ENCODE measurements at places on chromosomes 11 and 22.

- no peak for DNase-seq
Measured at GRCh38 chr11:118892964-118893363, 9.3 kb downstream of the CXCR5 start.

GRCh38 chr11:12880327-12880726 lies 128.8 kb upstream of the RASSF10 start:
- DNase-seq, result no peak

DNA sequence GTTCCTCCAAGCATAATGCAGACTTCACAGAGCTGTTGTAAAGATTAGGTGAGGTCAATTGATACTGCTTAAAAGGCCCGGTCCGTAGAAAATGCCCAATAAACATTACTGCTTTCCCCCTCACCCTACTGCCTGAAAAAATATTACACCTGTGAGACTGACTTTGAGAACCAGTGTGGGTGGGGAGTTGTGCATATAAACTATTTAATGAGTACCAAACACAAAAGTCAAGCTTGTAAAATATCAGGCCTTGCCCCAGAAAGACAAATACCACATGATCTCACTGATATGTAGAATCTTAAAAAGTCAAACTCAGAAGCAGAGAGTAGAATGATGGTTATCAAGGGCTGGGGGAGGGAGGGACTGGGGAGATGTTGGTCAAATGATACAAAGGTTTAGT lies 46.7 kb downstream of the C22orf42 start:
- DNase-seq, result no peak

- DNase-seq, result peak; percentile 84
Measured at GRCh38 chr11:35077709-35078469, 61.1 kb upstream of the CD44 start.

- no peak for DNase-seq
Measured at GRCh38 chr11:102343809-102344208, 3.2 kb upstream of the BIRC2 start.

DNA sequence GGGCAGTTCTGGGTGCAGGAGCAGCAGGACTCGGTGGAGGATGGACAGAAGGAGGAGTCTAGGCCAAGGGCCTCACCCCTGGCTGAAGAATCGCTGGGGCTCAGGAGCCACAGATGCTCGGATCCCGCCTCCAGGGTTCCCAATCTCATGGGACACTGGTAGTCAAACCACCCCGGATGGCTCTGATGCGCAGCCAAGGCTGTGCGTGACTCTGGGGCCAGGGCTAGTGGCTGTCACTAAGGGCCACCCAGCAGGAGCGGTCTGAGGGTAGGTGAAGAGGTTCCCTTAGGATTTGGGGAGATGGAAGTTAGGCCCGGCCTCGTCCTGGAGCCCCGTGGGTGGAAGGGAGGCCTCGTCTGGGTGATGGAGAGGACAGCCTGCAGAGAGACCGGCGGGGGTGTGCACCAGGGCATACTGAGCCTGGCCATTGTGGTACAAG lies 300.6 kb downstream of the TBC1D22A start:
- DNase-seq, result no peak

DNA sequence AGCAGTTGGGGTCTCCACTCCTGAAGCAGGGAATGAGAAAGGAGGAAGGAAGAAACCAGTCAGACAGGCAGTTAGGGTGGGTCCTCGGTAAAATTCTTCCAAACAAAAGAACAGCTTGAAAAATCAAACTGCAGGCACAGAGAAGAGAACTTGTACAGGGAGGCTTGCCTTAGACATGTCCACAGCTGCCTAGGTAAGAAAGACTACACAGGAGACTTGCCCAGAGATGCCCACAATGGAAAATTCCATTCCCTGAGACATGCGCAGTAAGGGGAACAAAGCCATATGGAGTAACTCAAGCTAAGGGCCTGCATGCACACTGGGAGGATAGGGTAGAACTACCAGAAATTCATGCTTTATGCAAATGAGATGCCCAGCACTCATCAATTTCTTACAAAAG lies 9.8 kb downstream of the KCNJ11 start:
- DNase-seq, result no peak

- peak; percentile 35 for DNase-seq
Measured at GRCh38 chr11:68031144-68031464, 623 bp downstream of the NDUFS8 start.

GRCh38 chr11:72573855-72574445 lies 100.3 kb downstream of the PDE2A start:
- DNase-seq, result no peak

DNA sequence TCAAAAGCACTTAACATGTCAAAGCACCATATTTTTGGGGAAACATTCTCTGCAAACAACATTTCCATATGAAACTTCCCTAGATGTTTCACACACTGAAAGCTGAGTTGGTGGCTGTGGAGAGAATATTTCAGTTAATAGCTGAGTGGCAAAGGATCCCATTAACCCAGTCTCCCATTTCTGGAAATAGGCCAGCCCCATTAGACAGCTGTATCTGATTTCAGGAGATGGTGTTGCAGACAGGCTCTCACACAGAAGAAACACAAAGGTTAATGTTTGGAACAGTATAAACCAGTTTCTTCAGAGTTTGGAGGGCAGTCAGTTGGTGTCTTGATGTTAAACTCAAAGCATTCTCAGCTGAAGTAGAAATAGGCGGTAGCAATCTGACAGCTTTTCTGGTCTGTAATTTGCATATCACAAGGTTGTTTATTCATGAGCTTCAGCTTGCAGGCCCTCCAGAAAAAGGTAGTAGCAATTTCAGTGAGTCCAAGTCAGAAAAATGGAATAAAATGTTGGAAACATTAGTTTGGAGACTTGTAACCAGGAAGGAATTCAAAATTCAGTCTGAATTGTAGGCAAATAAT lies 15.5 kb upstream of the ZBTB44 start:
- no peak for DNase-seq

- no peak for DNase-seq
Measured at GRCh38 chr11:68127714-68128681, 6.8 kb upstream of the CHKA start.

- no peak for DNase-seq
Measured at GRCh38 chr11:114553642-114554041, 6.0 kb downstream of the NXPE1 start.

DNA sequence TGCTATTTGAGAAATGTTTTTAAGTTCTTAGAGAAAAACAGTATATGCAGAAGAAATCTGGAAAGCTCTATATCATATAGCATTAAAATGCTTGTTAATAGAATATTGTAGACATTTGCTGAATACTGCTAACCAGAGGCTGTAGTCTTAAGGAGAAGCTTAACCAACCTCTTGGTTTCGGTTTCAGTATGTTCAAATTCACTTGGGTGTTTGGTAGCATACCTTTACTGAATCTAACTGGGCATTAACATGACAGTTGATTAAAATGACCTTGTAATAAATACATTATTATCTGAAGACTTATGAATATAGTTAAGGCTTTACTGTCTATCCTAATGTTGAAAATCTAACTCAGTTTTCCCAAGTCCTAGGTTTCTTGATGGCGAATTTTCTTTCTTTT lies 5.4 kb downstream of the PCF11 start:
- no peak for DNase-seq

DNA sequence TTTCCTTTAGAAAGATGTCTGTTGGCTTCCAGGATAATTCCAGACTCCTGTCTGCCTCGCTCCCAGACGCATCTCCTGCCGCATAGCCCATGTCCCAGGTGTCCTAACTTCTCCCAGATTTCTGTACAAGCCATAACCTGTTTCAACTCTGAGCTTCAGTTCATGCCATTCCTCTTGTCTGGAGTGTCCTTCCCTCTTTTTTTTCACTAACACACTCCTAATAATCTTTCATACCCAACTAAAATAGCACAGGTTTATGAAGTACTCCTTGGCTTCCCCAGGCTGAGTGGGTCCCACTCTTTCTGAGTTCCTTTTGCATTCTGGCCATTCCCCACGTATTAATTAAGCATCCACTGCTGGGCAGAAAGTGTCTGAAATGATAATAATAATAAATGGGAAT lies 123.0 kb downstream of the LDLRAD3 start:
- no peak for DNase-seq

GRCh38 chr22:47592791-47593190 lies 830.3 kb downstream of the TBC1D22A start:
- DNase-seq, result no peak

DNA sequence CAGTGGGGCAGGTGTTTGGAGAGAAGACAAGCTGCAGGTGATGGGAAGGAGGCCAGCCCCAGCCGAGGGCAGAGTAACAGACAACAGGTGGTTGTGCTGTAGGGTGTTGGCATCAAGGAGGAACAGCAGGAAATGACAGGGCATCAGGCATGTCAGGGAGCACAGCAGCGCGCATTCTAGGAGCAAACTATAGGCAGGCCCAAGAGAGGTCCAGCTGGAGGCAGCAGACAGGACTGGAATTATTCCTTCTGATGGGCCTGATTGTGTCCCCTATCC lies 13.6 kb downstream of the ADM start:
- DNase-seq, result no peak

- no peak for DNase-seq
Measured at GRCh38 chr22:27435844-27436576, 365.5 kb downstream of the MN1 start.

Data from activated CD8-positive, alpha-beta T cell treated with anti-CD3 and anti-CD28 coated beads, Interleukin-2, amount 10 ng/mL, durations not matched to agents 7 days and 5 days (primary cell).